CD4-positive, alpha-beta memory T cell (primary cell): ENCODE measurements at places on chromosomes 1 and 21. TPM values are rescaled to one million over a fixed set of nuclear protein-coding genes. Genes with fewer than 3 reads are reported as not detected.
A peak's percentile ranks its signal among the peaks of the same experiment; 100 is the strongest.

DNA sequence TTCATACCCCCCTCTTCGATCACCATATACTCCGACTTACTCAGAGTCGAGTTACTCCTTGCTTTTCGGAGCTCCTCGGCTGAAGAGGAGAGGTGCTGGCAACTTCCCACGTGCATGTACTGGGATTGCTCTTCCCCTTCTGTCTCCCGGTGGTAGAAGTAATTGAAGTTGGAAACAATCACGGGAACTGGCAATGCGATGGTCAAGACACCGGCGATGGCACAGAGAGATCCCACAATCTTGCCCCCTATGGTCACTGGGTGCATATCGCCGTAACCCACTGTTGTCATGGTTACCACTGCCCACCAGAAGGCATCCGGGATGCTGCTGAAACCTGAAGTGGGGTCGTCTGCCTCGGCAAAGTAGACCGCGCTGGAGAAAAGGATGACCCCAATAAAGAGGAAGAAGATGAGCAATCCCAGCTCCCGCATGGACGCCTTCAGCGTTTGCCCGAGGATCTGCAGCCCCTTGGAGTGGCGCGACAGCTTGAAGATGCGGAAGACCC lies 1.5 kb downstream of the KCNA3 start:
- no peaks in the 10 kb centered on the region for H3K36me3 ChIP-seq
- H3K4me1 ChIP-seq = peaks cover 50% of the 10 kb centered on the region
- H3K27ac ChIP-seq = peak overlapping the region; percentile 91
- peak; percentile 45 for DNase-seq
- H3K4me3 ChIP-seq = peak overlapping the region; percentile 73
- H3K27me3 ChIP-seq = no peaks in the 10 kb centered on the region

DNA sequence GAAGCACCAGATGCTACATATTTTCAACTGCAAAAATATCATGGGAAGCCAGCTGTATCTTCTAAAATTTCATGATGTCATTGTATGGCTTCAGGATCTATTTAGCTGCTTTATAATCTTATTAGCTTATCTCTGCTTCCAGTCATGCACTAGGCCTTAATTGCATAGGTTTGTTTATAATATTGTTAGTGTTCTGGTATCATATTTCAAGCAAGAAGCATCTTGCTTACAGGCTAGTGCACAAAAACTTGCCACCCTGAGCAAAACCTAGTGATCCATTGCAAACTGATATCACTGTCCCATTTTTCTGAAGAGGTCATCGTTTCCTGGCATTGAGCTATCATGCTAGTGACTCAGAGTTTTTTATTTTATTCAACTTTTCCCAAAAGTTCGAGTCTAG lies 15.7 kb upstream of the NRIP1 start:
- H3K4me3 ChIP-seq = no peak overlapping the region
- no peak for DNase-seq
- no peak overlapping the region for H3K27ac ChIP-seq
- H3K27me3 ChIP-seq = no peaks in the 10 kb centered on the region

GRCh38 chr1:147913362-147913942 lies 10.9 kb downstream of the GJA8 start:
- H3K27ac ChIP-seq = no peak overlapping the region
- no peak for DNase-seq
- H3K36me3 ChIP-seq = no peaks in the 10 kb centered on the region
- no peaks in the 10 kb centered on the region for H3K4me1 ChIP-seq

GRCh38 chr1:245614476-245614875 lies 459.7 kb downstream of the KIF26B start:
- H3K4me1 ChIP-seq = no peaks in the 10 kb centered on the region
- no peak for DNase-seq
- no peaks in the 10 kb centered on the region for H3K27me3 ChIP-seq
- H3K36me3 ChIP-seq = no peaks in the 10 kb centered on the region

- no peaks in the 10 kb centered on the region for H3K27me3 ChIP-seq
- no peak for DNase-seq
- no peak overlapping the region for H3K4me3 ChIP-seq
- H3K27ac ChIP-seq = no peak overlapping the region
- peaks cover 12% of the 10 kb centered on the region for H3K4me1 ChIP-seq
Measured at GRCh38 chr1:182246783-182247182, 144.8 kb downstream of the GLUL start.

Gene ZNF678
- 8.4 TPM for total RNA-seq

Gene PADI2
- total RNA-seq = not detected

Gene IGSF3
- total RNA-seq = not detected

Gene RGS7
- total RNA-seq = not detected

DNA sequence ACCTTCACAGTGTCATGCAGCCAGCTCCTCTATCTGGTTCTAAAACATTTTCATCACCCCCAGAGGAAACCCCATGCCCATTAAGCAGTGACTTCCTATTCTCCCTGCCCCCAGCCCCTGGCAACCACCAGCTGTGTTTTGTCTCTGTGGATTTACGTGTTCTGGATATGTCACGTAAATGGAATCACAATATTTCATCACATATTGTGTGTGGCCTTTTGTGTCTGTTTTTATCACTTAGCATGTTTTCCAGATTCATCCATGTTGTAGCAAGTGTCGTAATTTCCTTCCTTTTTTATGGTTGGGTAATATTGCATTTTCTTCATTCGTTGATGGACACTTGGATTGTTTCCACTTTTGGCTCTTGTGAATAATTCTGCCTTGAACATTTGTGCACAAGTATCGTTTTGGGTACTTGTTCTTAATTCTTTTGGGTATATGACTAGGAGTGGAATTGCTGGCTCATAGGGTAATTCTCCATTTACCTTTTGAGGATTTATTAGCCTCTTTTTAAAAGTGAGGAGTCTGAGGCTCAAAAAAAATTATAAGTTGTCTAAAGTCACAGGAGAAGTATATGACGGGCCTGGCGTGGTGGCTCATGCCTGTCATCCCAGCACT lies 127.0 kb downstream of the MRPS6 start:
- no peaks in the 10 kb centered on the region for H3K36me3 ChIP-seq
- H3K4me3 ChIP-seq = no peak overlapping the region
- no peaks in the 10 kb centered on the region for H3K27me3 ChIP-seq
- H3K27ac ChIP-seq = no peak overlapping the region
- H3K4me1 ChIP-seq = peaks cover 34% of the 10 kb centered on the region

DNA sequence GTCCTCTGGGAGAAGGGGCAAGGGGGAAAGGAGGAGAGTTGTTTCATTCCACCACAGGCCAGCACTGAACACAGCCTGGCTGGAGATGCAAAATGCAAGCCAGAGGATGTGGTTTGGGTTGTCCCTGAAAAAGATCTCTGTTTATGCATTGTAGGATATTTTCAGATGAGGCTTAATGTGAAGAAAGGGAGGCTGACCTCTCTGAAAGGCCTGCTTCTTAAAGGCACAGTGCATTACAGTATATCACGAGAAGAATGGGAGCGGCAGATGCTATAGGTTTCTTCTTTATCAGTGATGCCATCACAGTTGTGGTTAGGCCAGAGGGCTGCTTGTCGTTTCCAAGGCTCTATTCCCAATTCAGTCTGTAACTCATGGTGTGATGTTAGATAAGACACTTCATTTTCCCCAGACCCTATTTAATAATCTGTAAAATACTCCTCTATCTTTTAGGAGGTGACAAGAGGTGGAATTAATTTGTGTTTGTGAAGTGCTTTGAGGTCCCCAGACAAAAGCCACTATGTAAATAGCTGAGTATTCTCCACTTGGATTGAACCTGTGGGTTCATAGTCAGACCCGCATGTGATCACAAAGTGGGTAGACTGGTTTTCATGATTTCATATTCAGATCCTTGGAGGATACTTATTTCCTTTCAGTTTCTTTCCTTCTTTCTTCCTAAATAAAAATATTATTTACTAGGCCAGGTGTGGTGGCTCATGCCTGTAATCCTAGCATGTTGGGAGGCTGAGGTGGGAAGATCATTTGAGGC lies 76.5 kb upstream of the WDR26 start:
- H3K4me1 ChIP-seq = no peaks in the 10 kb centered on the region
- H3K27ac ChIP-seq = no peak overlapping the region
- DNase-seq = no peak
- no peaks in the 10 kb centered on the region for H3K36me3 ChIP-seq
